A549 treated with CORT108297 at 1 μM for 4 hours (cell line): ENCODE measurements at places on chromosomes 1 and 21. TPM values are rescaled to one million over a fixed set of nuclear protein-coding genes. Genes with fewer than 3 reads are reported as not detected.

Gene HCRTR1
- total RNA-seq = 0.04 TPM in 1 of 5 replicates, not detected in the others

Gene RAB7B
- 1.0 to 2.8 TPM (median 1.7 TPM) in 5 replicates for total RNA-seq

Gene CYP4A22
- total RNA-seq = not detected in 5 replicates

Gene C1orf210
- total RNA-seq = not detected in 5 replicates

Gene PROX1
- 0.03 to 0.12 TPM (median 0.03 TPM) in 5 replicates for total RNA-seq

Gene OVAAL
- 0.06 to 0.12 TPM (median 0.08 TPM) in 3 of 5 replicates, not detected in the others for total RNA-seq

Gene CD2
- total RNA-seq = not detected in 5 replicates

Gene TAL1
- total RNA-seq = 0.02 TPM in 2 of 5 replicates, not detected in the others

Gene KMO
- total RNA-seq = 0.74 to 1.6 TPM (median 1.4 TPM) in 5 replicates

Gene GPR89A
- 14.4 to 16.0 TPM (median 14.9 TPM) in 5 replicates for total RNA-seq

Gene KIAA1614
- total RNA-seq = 0.40 to 1.2 TPM (median 1.0 TPM) in 5 replicates

Gene WNT4
- total RNA-seq = 0.17 to 0.26 TPM (median 0.23 TPM) in 5 replicates

Gene GLIS1
- 0.05 to 0.08 TPM (median 0.07 TPM) in 3 of 5 replicates, not detected in the others for total RNA-seq

Gene GUCA2A
- total RNA-seq = not detected in 5 replicates

Gene CYP4X1
- total RNA-seq = 0.04 to 0.07 TPM (median 0.06 TPM) in 3 of 5 replicates, not detected in the others

Gene OR2T11
- total RNA-seq = not detected in 5 replicates

Gene SLC25A34
- 0.15 to 0.35 TPM (median 0.31 TPM) in 5 replicates for total RNA-seq

Gene LCE1B
- 0.07 TPM in 1 of 5 replicates, not detected in the others for total RNA-seq

Gene MPL
- 0.14 TPM in 1 of 5 replicates, not detected in the others for total RNA-seq

Gene MPZ
- 0.18 to 0.40 TPM (median 0.30 TPM) in 5 replicates for total RNA-seq

Gene DEPDC1
- 12.8 to 17.9 TPM (median 16.1 TPM) in 5 replicates for total RNA-seq

Gene TAS1R1
- not detected in 5 replicates for total RNA-seq

Gene FCRL4
- total RNA-seq = not detected in 5 replicates

Gene SPRR2G
- total RNA-seq = not detected in 5 replicates

Gene VWA1
- 4.1 to 18.3 TPM (median 15.7 TPM) in 5 replicates for total RNA-seq

Gene DMBX1
- total RNA-seq = 0.68 to 1.3 TPM (median 1.2 TPM) in 5 replicates

Gene ACTL8
- 1.2 to 2.0 TPM (median 1.5 TPM) in 5 replicates for total RNA-seq

Gene CYP4B1
- not detected in 5 replicates for total RNA-seq

Gene ZNF593
- 48.0 to 76.8 TPM (median 69.5 TPM) in 5 replicates for total RNA-seq

Gene TDRD5
- 0.03 to 0.06 TPM (median 0.05 TPM) in 4 of 5 replicates, not detected in the other for total RNA-seq

Gene PLEKHG5
- 2.4 to 4.5 TPM (median 3.2 TPM) in 5 replicates for total RNA-seq

Gene PLEKHA6
- total RNA-seq = 20.6 to 31.2 TPM (median 27.2 TPM) in 5 replicates

Gene RNF2
- total RNA-seq = 15.6 to 21.2 TPM (median 16.8 TPM) in 5 replicates

Gene APCS
- total RNA-seq = not detected in 5 replicates

Gene NBPF4
- 0.07 to 0.18 TPM (median 0.11 TPM) in 5 replicates for total RNA-seq

Gene AURKAIP1
- 103 to 195 TPM (median 175 TPM) in 5 replicates for total RNA-seq

Gene LEMD1
- not detected in 5 replicates for total RNA-seq

Gene PLA2G2C
- total RNA-seq = not detected in 5 replicates

Gene MEX3A
- 1.3 to 2.9 TPM (median 2.8 TPM) in 5 replicates for total RNA-seq

Gene CREB3L4
- 8.5 to 12.4 TPM (median 10.3 TPM) in 5 replicates for total RNA-seq

Gene HMGN2
- total RNA-seq = 328 to 421 TPM (median 343 TPM) in 5 replicates

Gene AQP10
- total RNA-seq = not detected in 5 replicates

Gene LRRC8B
- 3.9 to 6.2 TPM (median 4.6 TPM) in 5 replicates for total RNA-seq

Gene CEP104
- total RNA-seq = 14.6 to 21.4 TPM (median 16.8 TPM) in 5 replicates

Gene FOXO6
- 0.43 to 0.71 TPM (median 0.62 TPM) in 5 replicates for total RNA-seq

Gene CENPF
- 60.4 to 119 TPM (median 73.5 TPM) in 5 replicates for total RNA-seq

Gene CDA
- total RNA-seq = 33.9 to 42.8 TPM (median 35.8 TPM) in 5 replicates

Gene FNDC5
- total RNA-seq = 0.42 to 0.77 TPM (median 0.57 TPM) in 5 replicates

Gene BRINP3
- total RNA-seq = not detected in 5 replicates

Gene CDCP2
- not detected in 5 replicates for total RNA-seq

Gene TEX50
- total RNA-seq = not detected in 5 replicates

Gene BSND
- total RNA-seq = 0.02 TPM in 1 of 5 replicates, not detected in the others

Gene SFT2D2
- total RNA-seq = 12.1 to 18.6 TPM (median 14.5 TPM) in 5 replicates
